ENCODE measurements at places on chromosomes 4 and X.

- DNase-seq: peak; percentile 82
Measured at GRCh38 chrX:45622538-45622937, 421.9 kb upstream of the DIPK2B start.

- DNase-seq: peak; percentile 42
Measured at GRCh38 chr4:140296335-140297220, 76.9 kb upstream of the SCOC start.

DNA sequence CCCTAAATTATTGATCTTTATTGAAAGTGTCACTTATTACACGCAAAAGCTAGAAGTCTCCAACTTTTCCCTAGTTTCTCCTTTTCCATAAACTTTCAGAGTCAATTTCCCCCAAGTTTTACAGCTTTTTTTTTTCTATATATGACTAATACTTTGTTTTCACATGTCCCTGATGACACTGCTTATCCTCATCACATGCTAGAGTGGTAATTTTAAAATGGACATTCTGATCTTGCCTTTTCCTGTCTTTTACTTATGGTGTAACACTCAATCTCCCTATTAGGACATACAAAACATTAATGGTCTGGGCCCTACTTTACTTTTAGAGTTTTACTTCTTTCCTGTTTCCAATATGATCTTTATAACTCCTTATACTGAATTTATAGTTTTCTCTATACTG lies 112.6 kb downstream of the ANK2 start:
- peak; percentile 42 for DNase-seq

- no peak for DNase-seq
Measured at GRCh38 chr4:5256421-5256820, 205.1 kb downstream of the STK32B start.

DNA sequence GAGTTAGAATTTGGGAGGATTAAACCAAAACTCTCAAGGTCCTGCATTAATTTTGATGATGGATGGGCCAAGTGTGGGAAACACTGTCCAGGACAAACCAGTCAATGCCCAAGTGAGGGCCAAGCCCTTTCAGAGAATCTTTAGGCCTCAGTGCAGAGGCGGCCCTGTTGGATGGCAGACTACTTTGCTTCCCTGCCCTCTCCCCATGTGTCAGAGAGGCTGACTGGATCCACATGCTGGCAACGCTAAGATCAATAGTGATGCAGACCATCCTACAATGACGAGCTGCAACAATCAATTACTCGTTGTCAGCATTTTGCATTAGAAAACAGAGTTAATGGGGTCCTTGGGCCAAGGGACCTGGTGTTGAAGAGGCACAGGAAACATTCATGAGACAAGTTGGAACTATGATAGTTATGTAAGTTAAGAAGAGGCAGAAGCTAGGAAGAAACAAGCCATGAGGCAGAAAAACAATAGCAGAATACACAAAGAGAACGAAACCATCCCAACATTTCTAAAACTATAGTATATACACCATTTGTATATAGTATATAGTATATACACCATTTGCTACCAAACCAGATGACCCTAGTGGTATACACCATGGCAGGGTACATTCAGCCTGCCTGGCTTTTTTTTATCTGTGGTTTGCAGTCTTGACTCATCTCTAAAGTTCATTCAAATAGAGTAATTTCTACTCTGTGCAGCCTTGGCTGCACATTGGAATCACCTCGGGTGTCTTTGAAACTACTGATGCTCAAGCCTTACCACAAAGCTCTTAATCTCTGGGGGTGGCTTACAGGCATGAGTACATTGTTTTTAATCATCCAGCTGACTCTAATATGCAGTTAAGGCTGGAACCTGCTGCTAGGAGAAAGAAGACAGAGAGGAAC lies 147.7 kb upstream of the GYPA start:
- DNase-seq: no peak

- no peak for DNase-seq
Measured at GRCh38 chrX:81286075-81286474, 84.2 kb downstream of the SH3BGRL start.

- no peak for DNase-seq
Measured at GRCh38 chrX:48576108-48576507, 1.8 kb downstream of the RBM3 start.

DNA sequence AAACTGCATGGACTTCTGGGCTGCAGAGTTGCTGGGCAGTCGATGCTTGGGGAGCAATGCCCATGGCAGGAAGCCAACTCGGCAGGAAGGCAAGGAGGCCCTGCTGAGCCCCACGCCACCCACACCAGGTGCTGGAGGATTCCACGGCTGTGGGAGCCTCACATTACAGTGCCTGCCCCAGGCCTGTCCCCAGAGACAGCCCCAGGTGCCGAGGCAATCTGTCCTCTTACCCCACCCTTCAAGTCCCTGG lies 53.9 kb downstream of the HMX1 start:
- no peak for DNase-seq

DNA sequence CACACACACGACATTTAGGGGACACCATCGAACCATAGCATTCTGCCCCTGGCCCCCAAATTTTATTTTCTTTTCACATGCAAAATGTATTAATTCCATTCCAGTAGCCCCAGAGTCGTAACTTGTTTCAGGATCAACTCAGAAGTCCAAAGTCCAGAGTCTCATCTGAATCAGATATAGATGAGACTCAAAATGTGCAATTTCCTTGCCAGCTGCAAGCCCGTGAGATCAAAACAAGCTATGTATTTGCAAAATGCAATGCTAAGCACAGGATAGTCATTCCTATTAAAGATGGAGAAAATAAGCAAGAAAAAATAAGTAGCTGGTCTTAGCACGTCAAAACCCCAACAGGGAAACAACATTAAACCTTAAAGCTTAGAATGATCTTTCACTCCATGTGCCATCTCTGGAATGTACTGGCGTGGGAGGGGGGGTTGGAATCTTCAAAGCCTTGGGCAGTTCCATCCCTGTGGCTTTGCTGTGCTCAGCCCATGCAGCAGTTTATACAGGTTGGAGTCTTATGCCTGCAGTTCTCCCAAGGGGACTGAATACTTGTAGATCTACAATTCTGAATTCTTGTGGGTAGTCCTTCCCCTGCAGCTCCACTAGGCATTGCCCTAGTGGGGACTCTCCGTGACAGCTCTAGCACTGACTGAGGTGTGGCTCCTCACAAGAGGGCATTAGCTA lies 47.7 kb upstream of the SYTL5 start:
- peak; percentile 7 for DNase-seq

GRCh38 chr4:15457406-15458201 lies 12.1 kb upstream of the CC2D2A start:
- DNase-seq: peak; percentile 40

GRCh38 chr4:66443008-66443407 lies 772.7 kb upstream of the EPHA5 start:
- no peak for DNase-seq
